Daoy (cell line): ENCODE measurements at places on chromosomes 6 and 20. TPM values are rescaled to one million over a fixed set of nuclear protein-coding genes. Genes with fewer than 3 reads are reported as not detected.

Gene EXOC2
- total RNA-seq: 38.2 and 46.2 TPM in 2 replicates

Gene UBD
- total RNA-seq: 2.8 and 10.1 TPM in 2 replicates

Gene SMLR1
- not detected in 2 replicates for total RNA-seq

Gene F13A1
- 0.06 and 0.12 TPM in 2 replicates for total RNA-seq

Gene HLA-DOB
- total RNA-seq: 0.63 TPM in 1 of 2 replicates, not detected in the other

Gene ILRUN
- 29.5 and 35.8 TPM in 2 replicates for total RNA-seq

Gene MYB
- total RNA-seq: 2.7 and 3.3 TPM in 2 replicates

Gene PERP
- 47.4 and 49.3 TPM in 2 replicates for total RNA-seq

Gene HLA-A
- total RNA-seq: 321 and 324 TPM in 2 replicates
